ENCODE measurements at places on chromosomes 6 and 20.

GRCh38 chr20:25278636-25279361 lies 30.9 kb downstream of the PYGB start:
- DNase-seq = no peak

- DNase-seq = peak; percentile 27
Measured at GRCh38 chr20:50226093-50226974, 35.7 kb downstream of the CEBPB start.

GRCh38 chr6:7557652-7558051 lies 16.2 kb downstream of the DSP start:
- no peak for DNase-seq

DNA sequence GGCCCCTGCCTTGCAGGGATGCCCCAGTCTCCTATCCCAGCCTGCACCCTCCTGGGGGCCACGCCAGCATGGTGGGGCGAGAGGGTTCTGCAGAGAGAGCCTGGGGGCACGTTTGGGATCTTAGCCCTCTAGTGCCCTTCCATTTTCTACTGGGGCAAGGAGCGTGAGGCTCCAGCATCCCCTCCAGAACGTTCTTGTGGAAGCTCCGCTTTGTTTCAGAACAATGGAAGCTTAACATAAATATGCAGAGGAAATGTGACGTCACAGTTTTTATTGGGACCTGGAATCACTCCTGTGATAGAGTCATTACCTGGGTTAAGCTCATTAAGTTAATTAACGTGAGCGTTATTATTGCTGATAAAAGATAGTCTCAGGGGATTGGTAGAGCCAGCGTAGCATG lies 19.6 kb downstream of the BHLHE23 start:
- no peak for DNase-seq

GRCh38 chr6:94600636-94601035 lies 976.7 kb upstream of the MANEA start:
- no peak for DNase-seq

DNA sequence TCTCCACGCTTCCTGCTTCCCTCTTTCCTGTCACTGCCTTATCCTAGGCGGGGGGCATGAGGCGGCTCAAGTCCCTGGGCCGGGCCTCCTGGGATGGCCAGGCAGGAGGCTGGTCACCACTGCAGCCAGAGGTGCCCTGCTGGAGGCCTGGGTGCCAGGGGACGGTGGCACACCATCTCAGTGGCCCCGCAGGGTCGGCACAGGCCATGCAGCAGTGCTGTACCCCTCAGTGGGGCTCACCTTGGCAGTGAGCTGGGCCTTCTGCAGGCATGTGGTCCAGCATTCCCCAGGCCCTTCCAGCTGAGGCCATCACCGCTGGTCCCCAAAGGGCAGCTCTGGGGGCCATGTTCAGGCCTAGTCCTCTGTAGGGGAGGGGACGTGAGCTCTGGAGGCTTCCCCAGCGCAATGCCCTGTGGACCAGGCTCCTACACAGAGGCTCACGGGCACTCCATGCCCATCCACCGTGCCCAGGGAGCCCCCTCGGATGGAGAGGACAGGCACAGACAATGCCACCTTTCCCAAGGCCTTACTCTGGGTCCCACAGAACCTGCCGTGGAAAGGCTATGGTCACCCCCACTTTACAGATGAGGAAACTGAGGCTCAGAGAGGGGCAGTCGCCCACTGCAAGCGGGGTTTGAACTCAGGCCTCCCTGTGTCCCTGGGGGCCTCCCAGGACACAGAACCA lies 123.8 kb downstream of the TAF4 start:
- no peak for DNase-seq

GRCh38 chr20:58524814-58525213 lies 9.6 kb upstream of the APCDD1L start:
- DNase-seq = no peak

GRCh38 chr20:32576560-32576959 lies 8.6 kb downstream of the NOL4L start:
- DNase-seq = no peak

- DNase-seq = no peak
Measured at GRCh38 chr20:25203871-25204320, 8.4 kb downstream of the ENTPD6 start.

- no peak for DNase-seq
Measured at GRCh38 chr6:125554456-125554855, 195.0 kb upstream of the HEY2 start.

- no peak for DNase-seq
Measured at GRCh38 chr20:4216142-4216735, 200.9 kb upstream of the RNF24 start.

GRCh38 chr6:142367501-142368018 lies 65.8 kb downstream of the ADGRG6 start:
- no peak for DNase-seq

DNA sequence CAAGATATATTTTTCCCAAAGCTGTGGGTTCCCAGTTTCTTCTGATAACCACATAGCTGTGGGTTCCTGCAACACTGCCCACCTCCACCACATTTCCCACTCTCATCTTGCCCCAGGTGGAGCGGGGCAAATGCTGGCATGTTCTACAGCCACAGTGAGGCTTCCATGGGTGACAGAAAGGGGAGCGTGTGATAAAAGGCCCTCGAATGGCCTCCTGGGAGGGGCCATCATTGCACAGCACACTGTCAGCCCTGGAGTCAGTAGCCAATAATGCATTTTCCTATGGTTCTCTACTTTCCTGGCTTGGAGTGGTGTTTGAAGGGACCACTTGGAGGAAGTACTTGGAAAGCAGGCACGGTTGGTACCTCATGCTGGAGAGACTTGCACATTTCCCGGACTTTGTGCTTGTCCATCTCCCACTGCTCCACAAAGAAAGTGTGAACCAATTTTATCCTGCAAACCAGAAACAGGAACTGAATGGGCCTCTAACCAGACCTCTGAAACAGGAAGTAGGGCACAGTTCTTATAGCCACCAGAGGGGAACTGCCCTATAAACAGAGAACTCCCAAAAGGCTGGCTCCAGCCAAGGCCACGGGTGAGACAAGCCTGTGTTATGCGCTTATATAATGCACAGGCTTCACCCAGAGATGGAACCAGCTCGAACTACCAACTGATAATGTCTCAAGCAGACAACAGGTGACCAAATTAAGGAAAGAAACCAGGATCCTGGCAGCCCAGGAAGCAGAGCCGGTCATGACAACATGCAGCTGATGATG lies 8.6 kb downstream of the MAP3K5 start:
- DNase-seq = no peak

DNA sequence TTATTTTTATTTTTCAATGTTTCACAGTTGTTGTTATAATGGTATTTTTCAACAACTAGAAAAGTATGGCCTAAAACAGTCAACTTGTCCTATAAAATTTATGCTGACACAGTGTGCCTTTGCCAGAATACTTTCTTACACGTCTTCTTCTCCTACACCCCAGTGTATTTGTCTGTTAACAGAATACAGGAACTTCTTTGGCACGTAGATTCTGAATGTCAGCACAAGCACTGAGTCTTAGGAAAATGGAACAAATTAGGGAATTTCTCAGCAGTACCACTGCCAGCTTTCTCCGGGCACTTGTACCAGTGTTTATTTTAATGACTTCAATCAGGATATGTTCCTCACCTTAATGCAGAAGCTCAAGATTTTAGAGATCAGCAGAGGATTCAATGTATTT lies 26.7 kb upstream of the AKIRIN2 start:
- no peak for DNase-seq

DNA sequence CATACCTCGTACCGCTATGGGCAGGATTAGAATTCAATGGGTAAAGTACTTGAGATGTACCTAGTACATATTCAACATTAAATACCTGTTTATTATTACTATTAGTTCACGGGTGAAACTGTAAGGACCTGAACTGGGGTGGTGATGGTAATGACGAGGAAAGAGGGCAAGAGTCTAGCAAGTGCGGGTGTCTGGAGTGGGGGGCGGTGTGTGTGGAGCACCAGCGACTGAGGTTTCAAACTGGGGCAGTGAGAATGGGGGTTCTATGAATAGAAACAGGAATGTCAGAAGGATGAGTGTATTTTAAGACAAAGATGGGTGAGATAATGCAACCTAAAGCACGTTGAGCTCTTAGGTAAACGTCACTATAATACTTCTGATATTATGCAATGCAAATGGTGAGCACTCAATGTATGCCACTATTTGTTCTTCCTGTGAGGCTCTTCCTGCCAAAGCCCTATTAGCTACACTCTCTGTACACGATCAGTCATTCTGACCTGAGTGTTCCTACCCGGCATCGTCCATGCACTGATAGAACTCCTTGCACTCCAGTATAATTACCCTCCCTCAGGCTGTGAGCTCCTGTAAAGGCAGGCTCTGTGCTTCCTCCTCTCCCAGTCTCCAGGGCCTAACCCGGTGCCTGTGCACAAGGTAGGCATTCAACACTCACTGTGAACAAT lies 55.0 kb downstream of the ALDH5A1 start:
- no peak for DNase-seq

GRCh38 chr6:158026054-158026900 lies 44.6 kb downstream of the SYNJ2 start:
- peak; percentile 88 for DNase-seq

DNA sequence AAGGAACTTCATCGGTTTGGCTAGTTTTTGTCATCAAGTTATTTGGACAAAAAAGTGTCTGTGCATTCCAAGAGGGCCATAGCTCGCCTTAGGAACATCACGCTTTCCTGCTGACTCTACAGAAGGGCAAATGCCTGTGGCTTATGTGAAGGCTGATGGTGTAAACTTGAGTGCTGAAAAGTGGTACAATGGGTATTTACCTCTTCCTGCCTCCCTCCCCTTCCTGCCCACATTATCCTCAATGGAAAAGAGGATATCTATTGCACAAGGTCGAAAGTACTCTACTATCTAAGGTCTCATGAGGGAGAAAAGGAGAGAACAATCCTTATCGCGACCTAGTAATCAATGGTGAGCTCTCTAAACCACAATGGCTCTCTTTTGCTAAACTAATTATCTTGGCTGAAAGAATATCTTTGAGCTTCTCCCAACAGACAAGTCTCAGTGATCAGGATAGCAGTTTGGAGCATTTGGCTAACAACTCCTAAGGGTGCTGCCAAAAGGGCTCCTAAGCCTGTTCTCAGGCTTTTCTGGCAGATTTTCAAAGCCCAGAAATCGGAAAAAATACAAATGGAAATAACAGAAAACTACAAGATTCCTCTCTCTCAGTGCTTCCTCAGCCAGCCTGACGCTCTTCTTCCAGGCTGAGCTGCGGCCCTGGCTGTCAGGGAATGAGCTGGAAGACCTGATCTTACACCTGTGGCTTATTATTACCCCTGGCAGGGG lies 42.6 kb upstream of the ENPP1 start:
- no peak for DNase-seq

DNA sequence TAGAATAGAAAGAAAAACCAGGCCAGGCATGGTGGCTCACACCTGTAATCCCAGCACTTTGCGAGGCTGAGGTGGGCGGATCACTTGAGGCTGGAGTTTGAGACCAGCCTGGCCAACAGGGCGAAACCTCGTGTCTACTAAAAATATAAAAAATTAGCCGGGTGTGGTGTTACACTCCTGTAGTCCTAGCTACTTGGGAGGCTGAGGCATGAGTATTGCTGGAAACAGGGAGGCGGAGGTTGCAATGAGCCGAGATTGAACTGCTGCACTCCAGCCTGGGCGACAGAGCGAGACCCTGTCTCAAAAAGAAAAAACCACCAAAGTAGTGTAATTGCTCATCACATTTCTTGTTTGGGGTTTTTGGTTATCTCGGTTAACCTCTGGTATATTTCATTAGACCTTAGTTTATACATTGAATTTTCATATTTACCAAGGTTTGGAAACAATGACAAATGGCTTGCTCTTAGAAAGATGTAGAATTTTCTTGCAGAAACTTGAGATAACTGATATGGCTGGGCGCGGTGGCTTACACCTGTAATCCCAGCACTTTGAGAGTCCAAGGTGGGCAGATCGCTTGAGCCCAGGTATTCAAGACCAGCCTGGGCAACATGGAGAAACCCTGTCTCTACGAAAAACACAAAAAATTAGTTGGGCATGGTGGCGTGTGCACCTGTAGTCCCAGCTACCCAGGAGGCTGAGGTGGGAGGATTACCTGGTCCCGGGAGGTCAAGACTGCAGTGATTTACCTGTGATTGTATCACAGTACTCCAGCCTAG lies 14.2 kb downstream of the ITCH start:
- DNase-seq = no peak

DNA sequence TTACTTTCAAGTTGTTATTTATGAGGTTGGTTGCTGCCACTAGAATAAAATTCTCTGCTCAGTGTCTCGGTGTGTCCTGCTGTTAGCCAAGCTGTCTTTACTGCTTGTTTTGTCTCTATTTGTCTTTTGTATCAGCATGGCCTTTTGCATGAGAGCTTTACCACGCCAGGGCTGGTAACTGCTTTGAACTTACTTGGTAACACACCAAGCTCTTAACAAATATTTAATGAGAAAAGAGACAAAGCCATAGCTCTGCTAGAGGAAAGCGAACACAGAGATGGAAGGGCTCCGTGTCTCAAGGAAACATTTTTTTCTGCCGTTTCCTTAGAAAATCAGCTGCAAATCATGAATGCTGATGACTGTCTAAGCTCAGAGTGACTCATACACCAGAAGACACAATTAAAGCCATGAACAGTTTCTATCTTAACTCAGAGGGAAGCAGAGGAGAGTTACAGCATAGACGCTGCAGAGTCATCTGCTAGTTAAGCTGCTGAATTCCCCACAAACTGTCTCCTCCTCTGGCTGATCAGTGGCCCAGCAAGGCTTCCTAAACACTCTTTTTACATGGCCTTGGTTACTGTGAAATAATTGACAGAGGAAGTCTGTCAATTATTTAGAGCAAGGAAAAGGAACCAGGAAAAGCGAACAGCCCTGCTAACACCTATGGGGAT lies 44.8 kb downstream of the AGPAT4 start:
- DNase-seq = no peak

- peak; percentile 54 for DNase-seq
Measured at GRCh38 chr20:32528171-32528891, 56.8 kb downstream of the NOL4L start.

GRCh38 chr6:54519161-54519560 lies 210.9 kb downstream of the TINAG start:
- no peak for DNase-seq

Data from activated CD4-positive, alpha-beta T cell treated with anti-CD3 and anti-CD28 coated beads for 48 hours (primary cell).